ENCODE measurements at places on chromosomes 6 and 20. TPM values are rescaled to one million over a fixed set of nuclear protein-coding genes. Genes with fewer than 3 reads are reported as not detected.

The MCHR2 gene
- not detected for total RNA-seq

The PTK7 gene
- 44.4 TPM for total RNA-seq

The ENPP4 gene
- under 0.01 TPM for total RNA-seq

The DLL1 gene
- total RNA-seq = under 0.01 TPM

The GJA1 gene
- 323 TPM for total RNA-seq

The CFAP61 gene
- total RNA-seq = under 0.01 TPM

The C20orf144 gene
- under 0.01 TPM for total RNA-seq

The DEK gene
- total RNA-seq = 33.5 TPM

The MTFR2 gene
- total RNA-seq = 0.72 TPM

The HEY2 gene
- not detected for total RNA-seq

The ELOVL4 gene
- 2.3 TPM for total RNA-seq

The FAM83C gene
- total RNA-seq = not detected

The PTCRA gene
- total RNA-seq = not detected

The RPP40 gene
- 22.2 TPM for total RNA-seq

The SLC17A3 gene
- not detected for total RNA-seq

The OOEP gene
- not detected for total RNA-seq

The RPS10 gene
- total RNA-seq = 3,662 TPM

Measured in IMR-90 (cell line).